Psoas muscle (tissue), 8 donors: ENCODE measurements at places on chromosomes 5 and 9. TPM values are rescaled to one million over a fixed set of nuclear protein-coding genes. Genes with fewer than 3 reads are reported as not detected.

The C5orf46 gene
- not detected for polyA plus RNA-seq

The FBLL1 gene
- polyA plus RNA-seq: not detected

The INSYN2B gene
- polyA plus RNA-seq: 0.01 TPM

The CA9 gene
- polyA plus RNA-seq: 0.03 TPM

The CDX1 gene
- polyA plus RNA-seq: not detected

The SPATA9 gene
- polyA plus RNA-seq: not detected

The OR13C3 gene
- not detected for polyA plus RNA-seq
